NCI-H1930 (cell line): ENCODE measurements at places on chromosomes 12 and 14.

GRCh38 chr14:22560662-22561365 lies 28.2 kb downstream of the DAD1 start:
- no peak for DNase-seq

DNA sequence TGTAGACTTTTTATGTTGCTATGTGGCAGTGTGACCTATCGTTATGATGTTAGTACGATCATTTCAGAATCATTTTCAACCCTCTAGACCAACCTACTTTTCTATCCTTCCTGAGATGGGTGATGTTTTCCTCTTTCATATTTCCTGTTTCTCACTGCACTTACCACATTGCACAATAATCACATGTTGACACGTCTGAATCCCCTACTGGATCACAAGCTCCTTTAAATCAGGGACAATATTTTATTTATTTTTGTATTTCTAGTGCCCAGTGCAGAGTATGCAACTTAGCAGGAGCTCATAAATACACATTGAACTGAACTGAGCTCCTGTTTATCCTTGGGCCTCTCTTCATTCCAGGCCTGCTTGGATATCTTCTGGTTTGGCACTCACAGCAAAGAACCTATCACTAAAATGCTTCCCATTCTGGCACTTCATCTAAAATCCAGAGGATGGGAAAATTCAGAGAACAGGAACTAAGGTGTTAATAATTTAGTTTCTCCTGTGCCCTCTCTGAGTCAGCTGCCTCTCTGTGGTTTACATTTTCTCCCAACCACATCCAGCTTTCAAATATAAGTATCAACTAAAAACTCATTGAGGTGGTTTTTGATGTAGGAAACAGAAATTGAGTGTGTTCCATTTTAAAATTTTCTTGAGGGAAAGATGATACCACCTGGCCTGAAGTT lies 69.4 kb upstream of the DYRK2 start:
- no peak for DNase-seq

GRCh38 chr12:108575199-108575912 lies 13.0 kb downstream of the ISCU start:
- DNase-seq, result no peak

GRCh38 chr12:44076871-44077270 lies 241.0 kb downstream of the TMEM117 start:
- no peak for DNase-seq

DNA sequence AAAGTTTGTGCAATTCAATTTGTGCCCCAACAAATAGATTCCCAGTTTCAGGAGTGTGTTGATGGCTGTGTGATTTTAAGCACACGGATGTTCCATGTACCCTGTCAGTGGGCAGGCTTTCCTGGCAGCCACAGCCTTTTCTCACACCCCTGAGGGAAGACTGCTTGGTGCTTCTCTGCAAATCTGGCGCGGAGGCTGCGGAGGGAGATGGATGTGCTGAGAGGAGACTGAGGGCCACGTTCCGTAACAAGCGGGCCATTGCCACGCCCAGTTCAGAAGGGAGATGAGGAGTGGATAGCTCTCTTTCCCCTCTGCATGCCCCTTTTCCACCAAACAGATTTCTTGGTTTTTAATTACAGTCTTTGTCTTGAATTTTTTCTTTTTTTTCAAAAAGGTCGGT lies 89.1 kb downstream of the BEGAIN start:
- DNase-seq, result no peak
